ENCODE measurements at places on chromosomes 5 and 9.

DNA sequence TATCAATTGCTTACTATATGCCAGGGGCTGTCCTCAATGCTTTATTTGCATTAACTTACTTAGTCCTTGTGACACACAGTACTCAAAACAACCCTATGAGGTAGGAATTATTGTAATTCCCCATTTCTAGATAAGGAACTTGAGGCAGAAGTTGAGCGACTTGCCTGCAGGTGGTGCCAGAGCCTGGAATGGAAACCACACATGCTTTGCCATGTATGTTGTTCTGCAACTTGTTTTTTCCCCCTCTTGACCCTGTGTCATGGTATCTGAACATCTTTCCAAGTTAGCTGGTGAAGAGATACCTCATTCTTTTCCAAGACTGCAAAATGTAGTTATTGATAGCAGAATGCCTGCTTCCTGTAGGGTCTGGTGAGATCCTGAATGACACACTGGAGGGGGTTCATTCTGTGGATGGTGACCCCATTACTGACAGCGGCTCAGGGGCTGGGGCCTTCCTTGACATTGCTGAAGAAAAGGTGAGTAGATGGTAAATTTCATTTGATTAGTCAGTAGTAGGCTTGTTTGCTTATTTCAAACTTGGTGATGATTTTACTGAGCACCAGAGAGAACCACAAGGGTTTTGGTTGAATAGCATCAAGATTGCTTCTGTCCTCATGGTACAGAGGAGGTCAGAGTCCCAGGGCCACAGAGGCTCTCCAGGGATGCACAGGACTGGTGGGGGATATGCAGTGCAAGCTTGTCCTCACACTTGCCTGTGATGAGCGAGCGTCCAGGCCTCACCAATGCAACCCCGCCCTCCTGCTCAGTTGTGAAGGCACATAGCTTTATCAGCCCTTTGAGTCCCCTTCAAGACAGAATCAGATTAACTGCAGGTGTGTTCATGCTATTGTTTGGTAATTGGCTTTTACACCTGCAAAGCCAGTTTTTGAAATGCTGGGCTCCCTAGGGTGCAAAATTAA, 57.0 kb downstream of the COL15A1 start:
- DNase-seq, result peak; percentile 50

GRCh38 chr5:10904862-10905432, 143.9 kb upstream of the DAP start:
- DNase-seq, result no peak

GRCh38 chr5:74378464-74378863, 262.1 kb downstream of the ENC1 start:
- no peak for DNase-seq

- DNase-seq, result no peak
Observed at GRCh38 chr5:64340293-64340692, 165.5 kb upstream of the RGS7BP start.

GRCh38 chr9:121399126-121399882, 29.3 kb upstream of the STOM start:
- DNase-seq, result no peak

DNA sequence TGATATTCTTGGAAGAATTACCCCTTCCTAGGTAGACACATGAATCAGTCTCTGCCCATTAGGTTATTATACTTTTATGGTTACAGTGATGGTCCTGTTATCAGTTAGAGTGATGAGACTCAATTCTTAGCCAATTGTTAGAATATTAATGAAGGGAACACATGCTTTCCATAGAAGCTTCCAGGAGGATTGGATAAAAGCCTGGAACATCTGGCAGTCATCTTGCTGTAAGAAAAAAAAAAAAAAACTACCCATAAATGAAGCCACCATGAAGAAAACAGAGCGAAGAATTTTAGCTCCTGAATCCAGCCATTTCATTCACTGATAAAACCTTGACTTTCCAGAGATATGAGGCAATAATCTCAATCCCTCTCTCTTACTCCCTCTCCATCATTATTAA, 262.5 kb upstream of the GRIN3A start:
- no peak for DNase-seq

DNA sequence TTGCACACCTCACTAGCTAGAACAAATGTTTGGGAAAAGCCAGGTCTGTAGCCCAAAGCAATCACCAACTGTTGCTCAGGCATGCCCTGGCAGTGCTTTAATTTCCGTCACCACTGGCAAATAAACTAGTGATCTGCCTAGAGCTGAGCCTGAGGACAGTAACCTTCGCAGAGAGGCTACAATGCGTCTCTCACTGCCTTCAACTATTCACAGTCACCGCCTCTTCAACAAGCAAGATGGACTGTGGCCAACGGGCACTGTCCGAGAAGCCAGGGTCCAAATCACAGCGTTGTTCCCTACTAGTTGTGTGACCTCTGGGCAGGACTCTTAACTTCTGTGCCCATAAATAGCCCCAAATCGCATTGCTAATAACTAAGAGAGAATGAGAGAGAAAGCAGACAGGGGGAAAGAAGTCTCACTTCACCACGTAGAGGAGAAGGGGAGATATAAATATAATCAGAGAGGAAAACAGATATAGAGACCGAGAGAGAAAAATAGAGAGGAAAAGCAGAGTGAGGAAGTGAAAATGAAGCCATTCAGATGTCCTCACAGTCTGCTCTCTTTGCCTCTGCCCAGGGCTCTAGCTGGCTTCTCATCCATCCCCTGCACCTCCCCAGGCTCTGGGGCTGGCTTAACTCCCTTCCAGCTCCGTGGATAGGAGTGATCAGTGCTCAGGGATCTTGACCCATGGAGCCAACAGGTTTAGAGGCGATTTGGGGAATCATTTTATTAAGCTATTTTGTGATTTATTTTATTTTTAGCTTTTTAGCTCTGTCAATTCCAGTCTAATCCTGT, 157.9 kb downstream of the ZDHHC21 start:
- no peak for DNase-seq

DNA sequence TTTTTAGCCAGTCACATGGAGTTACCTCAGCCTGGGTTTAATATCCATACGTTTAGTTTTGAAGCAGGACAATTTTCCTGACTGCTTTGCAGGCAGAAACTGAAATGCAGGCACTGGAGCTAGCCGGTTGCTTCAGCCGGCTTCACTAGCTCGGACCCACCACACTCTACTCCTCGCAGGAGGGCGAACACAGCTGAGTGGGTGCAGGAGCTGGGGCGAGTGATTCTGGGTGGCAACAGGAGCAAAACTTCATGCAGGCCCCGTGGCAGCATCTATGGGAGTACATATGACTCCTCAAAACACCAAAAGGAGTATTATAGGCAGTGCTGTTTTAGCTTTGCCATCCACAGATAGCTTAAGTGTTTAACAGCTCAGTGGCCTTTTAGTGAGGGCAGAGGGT, 1211.8 kb upstream of the NUDT12 start:
- no peak for DNase-seq

GRCh38 chr5:156096259-156096658, 230.7 kb upstream of the SGCD start:
- DNase-seq, result no peak

GRCh38 chr5:75610201-75610600, 1.1 kb upstream of the ANKDD1B start:
- no peak for DNase-seq

- DNase-seq, result no peak
Observed at GRCh38 chr5:94094793-94095441, 353.5 kb upstream of the POU5F2 start.

DNA sequence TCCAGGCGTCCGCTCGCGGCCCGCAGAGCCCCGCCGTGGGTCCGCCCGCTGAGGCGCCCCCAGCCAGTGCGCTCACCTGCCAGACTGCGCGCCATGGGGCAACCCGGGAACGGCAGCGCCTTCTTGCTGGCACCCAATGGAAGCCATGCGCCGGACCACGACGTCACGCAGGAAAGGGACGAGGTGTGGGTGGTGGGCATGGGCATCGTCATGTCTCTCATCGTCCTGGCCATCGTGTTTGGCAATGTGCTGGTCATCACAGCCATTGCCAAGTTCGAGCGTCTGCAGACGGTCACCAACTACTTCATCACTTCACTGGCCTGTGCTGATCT, 294 bp downstream of the ADRB2 start:
- DNase-seq, result no peak

- no peak for DNase-seq
Observed at GRCh38 chr5:6491196-6491918, 42.7 kb downstream of the UBE2QL1 start.

DNA sequence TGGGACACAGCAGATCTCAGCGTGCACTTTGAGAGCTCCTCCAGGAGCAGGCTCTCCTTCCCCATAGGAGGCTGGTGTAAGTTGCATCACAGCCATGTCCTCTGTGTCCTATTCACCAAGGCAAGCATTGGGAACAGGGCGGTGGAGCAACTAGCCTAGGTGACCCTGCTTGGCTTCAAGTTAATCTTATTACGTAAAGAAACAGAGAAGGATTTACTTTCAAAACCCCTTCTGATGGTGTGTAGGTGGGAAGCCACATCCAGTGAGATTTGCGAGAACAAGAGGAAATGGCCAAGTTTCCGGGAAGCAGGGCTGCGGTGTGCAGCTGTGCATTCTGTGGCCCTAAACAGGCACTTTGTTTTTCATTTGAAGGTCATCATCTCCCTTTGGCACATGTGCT, 80.2 kb downstream of the TRIO start:
- no peak for DNase-seq

DNA sequence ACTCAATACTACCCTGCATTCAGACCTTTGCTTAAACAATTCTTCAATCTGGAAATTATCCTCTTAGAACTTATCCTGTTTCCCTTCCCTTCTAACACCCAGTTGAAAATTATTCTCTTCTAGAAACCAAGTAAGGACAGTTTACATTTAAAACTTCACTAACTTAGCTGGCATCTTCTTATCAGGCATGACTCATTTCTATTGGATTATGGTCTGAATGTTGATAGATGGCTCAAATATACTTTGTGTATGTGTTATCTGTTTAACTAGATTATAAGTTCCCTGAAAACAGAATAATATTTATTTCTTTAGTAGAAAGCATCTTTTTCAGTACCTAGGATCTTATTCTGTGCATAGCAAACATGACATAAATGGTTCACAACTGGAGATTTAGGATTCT, 161.9 kb downstream of the PPP2R2B start:
- DNase-seq, result no peak

Measured in colonic mucosa (tissue), 4 donors.